ENCODE measurements at places on chromosomes 5 and 9. TPM values are rescaled to one million over a fixed set of nuclear protein-coding genes. Genes with fewer than 3 reads are reported as not detected.

PCDH12 gene
- total RNA-seq = 2.2 TPM

DNA sequence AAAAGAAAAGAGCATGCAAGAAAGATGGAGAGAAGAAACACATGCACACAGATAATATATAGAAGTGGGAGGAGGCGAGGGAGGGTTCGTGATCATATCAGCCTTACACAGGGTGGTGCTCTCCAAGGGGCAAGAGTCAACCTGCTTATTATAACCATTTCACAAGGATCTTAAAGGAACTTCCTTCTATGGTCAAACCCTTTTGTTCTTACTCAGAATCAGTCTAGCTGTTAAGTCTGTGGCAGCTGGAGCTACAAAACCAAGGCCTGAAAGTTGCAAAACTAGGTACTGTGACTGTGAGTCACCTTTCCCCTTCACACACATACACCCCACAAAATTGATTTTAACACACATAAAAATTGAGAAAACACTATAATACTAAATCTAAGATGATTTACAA is 18.5 kb upstream of the ERMP1 start:
- DNase-seq = peak; percentile 49

GRCh38 chr9:89350988-89351557 is 32.8 kb downstream of the SECISBP2 start:
- DNase-seq = no peak

AGXT2 gene
- not detected for total RNA-seq

DNA sequence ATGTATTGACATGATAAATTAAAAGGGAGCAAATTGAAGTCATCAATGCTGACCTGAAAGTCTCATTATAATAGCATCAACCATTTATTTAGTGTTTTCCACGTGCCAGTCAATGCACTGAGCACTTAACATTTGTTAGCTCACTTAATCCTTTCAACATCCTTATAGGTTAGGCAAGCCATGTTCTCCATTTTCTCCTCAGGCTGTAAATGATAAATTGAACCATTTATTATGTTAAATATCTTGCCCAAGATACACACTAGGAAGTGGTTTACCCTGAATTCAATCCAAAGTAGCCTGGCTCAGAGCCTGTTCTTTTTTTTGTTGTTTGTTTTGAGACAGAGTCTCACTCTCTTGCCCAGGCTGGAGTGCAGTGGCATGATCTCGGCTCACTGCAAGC is 25.0 kb upstream of the SNX2 start:
- DNase-seq = no peak

GRCh38 chr5:138752951-138753793 is at the start of gene CTNNA1:
CTNNA1 (plus strand) TSS chr5:138753425; CDS start chr5:138781925, 28,500 bp downstream.
- DNase-seq = peak; percentile 48
